ENCODE measurements at places on chromosomes 13 and 19.

DNA sequence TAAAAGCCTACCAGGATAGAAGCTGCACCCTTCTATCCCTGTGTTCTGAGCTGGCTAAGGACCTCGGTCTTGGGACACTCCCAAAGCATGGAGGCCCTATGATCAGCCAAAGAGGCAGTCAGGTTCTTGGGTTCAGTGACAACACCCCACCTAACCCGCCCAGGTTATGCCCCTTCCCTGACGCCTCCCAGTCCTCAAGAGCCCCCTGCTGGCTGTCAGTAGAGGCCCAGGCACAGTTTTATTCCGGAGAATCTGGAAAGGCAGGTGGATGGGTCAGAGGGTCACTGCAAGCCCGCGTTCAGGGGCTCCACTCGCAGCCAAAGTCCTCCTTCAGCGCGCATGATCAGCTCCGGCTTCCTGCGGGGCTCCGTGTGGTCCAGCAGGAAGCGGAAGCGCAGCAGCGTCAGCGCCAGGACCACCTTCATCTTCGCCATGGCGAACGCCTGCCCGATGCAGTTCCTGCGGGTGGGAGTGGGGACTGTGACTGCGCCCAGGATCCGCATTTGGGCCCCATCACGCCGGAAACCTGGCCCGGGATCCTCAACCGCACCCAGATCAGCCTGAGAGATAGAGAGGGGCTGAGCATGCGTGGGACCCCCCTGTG, 22.3 kb downstream of the OR10H3 start:
- DNase-seq = no peak

DNA sequence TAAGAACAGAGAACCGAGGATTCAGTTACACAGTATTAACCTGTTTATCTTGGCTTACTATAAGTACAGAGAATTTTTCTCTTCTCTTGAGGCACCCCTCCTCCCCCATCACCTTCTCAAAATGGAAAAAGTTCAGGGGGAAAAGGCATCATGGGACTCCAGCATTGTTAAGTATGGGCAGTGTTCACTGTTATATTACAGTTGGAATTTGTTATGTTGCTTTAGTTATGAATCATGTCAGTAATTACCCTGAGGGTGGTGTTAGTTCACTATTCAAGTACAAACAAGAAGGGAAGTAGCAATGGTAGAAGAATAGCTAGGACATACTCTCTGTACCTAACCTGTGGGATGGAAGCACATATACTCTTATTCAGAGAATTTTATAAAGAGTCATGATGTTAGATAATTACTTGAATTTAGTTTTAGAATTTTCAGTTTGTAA, 12.0 kb downstream of the LPAR6 start:
- DNase-seq = no peak

DNA sequence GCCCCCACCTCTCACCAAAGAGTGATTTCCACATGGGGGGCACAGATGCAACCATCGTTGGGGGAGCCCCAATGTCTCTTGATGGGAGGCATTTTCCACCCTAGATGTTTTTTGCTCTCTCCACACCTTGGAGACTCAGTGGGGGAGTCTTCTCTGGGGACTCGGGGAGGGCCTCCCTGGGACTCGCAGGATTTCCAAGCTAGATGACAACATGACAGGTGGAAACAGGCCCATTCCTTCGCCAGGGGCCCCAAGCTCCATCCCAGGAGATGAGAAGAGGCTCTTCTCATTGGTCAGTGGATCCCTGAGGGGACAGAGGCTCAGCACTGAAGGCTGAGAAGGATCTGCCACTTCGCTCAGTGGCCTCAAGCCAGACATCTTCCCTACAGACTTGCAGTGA, 12.7 kb upstream of the KIR2DL4 start:
- DNase-seq = no peak

GRCh38 chr13:102097708-102098107, 304.1 kb downstream of the FGF14 start:
- DNase-seq = peak; percentile 55

- DNase-seq = peak; percentile 91
These were observed 649.2 kb downstream of the DACH1 start for GRCh38 chr13:71217827-71218226.

DNA sequence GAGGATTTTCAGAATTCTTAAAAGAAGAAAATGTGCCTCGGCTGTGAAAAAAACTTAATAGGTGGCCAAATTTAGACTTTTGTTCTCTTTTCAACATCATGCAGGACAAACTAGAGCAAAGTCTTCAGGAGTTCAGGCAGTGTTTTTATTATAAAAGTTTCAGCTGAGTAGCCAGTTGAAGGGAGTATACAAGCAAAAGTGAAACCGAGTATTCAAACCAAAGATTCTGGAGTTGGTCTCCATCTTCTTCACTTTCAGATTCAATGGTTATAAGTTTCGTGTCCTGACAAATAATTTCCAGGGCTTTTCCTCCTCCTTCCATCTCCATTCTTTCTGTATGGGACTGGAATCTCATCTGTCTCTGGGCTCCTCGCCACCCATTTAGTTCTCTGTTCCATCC, 379.7 kb downstream of the GPC5 start:
- no peak for DNase-seq

DNA sequence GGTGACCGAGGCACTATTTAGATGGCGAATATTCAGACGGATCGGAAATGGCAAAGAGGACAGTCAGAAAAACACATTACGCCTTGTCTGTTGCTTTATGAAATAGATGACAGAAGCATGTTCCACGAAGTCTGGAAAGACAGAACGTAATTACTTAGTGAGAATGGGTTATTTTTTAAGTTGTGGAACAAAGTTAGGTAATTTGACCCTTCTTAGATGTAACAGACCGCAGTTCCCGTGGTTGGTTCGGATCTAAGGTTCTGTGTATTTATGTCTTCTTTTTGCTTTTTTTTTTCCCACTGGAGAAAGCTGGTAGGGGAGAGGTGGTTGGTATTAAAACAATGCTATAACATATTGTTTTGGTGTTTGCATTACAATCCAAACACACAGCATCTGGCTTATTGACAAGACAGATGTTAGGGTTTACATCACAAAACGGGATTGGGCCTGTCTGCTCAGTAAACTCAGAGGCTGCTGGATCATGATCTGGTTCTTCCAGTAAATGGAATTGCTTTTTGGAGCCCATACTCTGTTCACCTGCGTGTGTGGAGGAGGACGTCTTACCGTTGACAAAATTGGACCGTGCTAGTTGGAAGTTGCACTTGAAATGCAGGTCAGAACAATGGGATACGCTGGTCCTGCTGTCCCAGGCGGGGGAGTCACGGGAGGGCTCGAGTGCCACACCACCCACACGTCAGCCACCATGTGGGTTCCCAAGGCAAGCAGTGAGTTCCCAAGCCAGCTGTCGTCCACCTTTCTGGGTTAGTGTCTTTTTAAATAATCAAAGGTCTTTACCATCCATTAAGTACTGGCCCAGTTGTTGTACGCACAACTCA, 13.8 kb downstream of the ATP11A start:
- DNase-seq = no peak

- DNase-seq = no peak
These were observed 19.2 kb downstream of the GPX4 start for GRCh38 chr19:1122972-1123363.

Data from NCI-H1092 treated with DMSO at 0.1 percent for 48 hours (cell line).